Upper lobe of left lung (tissue), 6 donors: ENCODE measurements at places on chromosomes 7 and 10. TPM values are rescaled to one million over a fixed set of nuclear protein-coding genes. Genes with fewer than 3 reads are reported as not detected.

- H3K27me3 ChIP-seq, result no peaks in the 10 kb centered on the region
- no peak overlapping the region for H3K4me3 ChIP-seq
- no peak for DNase-seq
- H3K4me1 ChIP-seq, result no peaks in the 10 kb centered on the region
Observed at GRCh38 chr10:124229201-124229988, 136.0 kb upstream of the CHST15 start.

DNA sequence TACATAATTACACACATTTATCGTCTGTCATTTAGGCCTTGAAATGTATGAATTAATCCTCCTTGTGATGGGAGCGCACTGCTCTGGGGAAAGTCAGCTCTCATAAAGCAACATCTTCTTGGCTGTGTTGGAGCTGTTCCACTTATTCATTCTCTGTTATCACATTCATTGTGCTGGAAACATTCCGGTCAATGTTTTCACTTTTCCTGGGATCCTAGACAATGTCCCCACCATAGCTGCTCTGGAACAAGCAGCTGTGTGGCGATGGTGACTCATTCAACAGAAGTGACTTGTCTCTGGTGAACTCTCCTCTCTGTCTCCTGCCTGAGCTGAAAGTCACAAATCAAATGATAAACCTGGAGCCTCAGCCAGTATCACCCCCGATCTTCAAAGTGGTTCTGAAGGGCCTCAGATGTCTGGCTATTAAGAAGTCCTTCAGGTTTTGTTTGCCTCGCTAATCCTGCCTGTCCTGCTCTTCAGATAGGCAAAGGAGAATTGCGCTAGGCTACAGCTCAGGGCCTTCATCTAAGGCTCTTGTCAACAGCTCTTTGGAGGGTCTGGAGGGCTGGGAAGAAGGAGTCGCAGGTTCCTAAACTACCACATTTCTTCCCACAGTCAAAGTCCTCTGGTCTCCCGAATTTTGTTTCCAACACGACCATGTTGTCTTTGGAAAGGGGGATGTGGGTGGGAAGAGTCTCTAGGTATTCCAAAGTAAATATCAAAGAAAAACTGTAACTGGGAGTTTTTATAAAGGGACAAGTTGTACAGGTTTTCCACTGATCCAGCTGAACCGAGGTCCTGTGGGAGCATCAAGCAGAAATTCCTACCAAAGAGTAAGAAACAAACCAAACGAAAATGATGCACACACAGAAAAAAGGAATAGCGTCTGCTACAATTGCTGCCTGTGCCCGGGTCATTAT lies 29.3 kb downstream of the KLF6 start:
- H3K27ac ChIP-seq, result no peak overlapping the region
- DNase-seq, result no peak
- H3K4me3 ChIP-seq, result no peak overlapping the region
- no peaks in the 10 kb centered on the region for H3K36me3 ChIP-seq

DNA sequence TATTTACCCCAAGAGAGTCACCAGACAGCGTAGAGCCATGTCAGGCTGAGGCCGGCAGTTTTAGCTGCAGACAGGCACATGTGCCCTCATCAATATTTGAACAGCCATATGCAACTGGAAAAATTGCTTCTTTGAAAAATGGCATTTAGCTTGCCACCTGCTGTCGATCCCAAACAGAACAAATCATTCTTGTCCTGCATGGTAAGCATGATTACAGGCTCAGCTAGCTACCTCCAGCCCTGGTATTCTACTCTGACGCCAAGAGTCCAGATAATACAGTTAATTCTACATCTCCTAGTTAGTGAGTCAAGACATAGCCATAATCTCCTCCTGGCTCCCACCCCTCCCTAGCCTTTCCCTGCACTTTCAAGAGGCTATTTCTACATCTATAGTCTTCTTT lies 7.7 kb downstream of the CREB3L2 start:
- H3K27ac ChIP-seq, result peak overlapping the region; percentile 22
- peaks cover 31% of the 10 kb centered on the region for H3K4me1 ChIP-seq

GRCh38 chr7:136878878-136879277 lies 10.4 kb downstream of the CHRM2 start:
- no peaks in the 10 kb centered on the region for H3K36me3 ChIP-seq
- no peaks in the 10 kb centered on the region for H3K27me3 ChIP-seq
- no peak overlapping the region for H3K4me3 ChIP-seq
- H3K27ac ChIP-seq, result no peak overlapping the region
- no peak for DNase-seq

GRCh38 chr7:123041101-123041500 lies 45.6 kb upstream of the TAS2R16 start:
- no peaks in the 10 kb centered on the region for H3K36me3 ChIP-seq
- no peak for DNase-seq
- no peak overlapping the region for H3K27ac ChIP-seq
- H3K27me3 ChIP-seq, result no peaks in the 10 kb centered on the region

DNA sequence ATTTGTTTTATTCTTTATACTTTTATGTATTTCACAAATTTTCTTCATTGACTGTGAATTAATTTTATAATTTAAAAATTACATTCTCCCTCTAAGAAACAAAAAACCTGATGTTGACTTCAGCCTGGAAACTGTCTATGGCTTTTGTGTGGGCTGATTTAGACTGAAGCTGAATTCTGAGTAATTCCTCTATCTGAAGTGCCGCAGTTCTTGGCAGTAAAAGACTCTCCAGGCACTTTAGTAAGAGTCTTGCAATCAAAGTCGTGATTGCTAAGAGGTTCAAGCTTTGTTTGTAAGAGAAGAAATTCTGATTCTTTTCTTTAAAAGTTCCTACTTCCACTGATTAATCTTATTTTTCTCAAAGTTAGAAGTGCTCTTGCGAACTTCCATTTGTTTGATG lies 3.4 kb upstream of the CEP41 start:
- H3K27ac ChIP-seq, result no peak overlapping the region
- H3K27me3 ChIP-seq, result no peaks in the 10 kb centered on the region
- H3K4me3 ChIP-seq, result no peak overlapping the region
- peaks cover 25% of the 10 kb centered on the region for H3K4me1 ChIP-seq
- H3K36me3 ChIP-seq, result no peaks in the 10 kb centered on the region

DNA sequence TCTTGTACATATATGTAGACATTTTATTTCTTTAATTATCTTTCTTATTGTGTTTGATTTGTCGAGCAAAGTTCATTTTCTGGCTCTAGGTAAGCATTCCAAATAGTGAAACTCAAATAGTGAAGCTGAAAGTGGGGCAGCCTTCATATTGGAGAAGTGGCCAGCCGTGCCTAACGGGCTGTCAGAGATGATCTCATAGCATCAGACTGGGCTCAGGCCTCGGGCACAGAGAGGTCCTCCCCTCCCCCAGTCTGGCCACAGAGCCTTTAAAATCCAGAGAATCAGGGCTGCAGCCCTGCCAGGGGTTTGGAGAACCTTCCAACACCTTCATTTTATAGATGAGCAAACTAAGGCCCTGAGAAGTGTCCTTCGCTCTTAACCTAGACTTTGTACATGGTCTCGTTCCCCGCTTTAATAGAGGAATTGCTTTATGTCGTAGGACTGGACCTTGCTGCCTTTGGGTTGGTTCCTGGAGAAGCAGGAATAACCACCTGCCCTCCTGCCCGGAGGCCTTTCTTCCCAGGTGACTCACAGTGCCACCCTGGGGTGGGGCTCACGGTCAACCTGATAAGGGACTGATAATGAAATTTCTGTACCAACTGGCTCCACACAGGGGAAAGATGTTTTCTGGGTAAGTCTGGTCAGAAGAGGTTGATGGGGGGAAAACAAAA lies 7.3 kb downstream of the TSPAN15 start:
- no peak overlapping the region for H3K4me3 ChIP-seq
- H3K27ac ChIP-seq, result peak overlapping the region; percentile 76
- H3K36me3 ChIP-seq, result no peaks in the 10 kb centered on the region
- no peak for DNase-seq
- H3K4me1 ChIP-seq, result peaks cover 27% of the 10 kb centered on the region

GRCh38 chr7:139271718-139272628 lies 40.9 kb downstream of the UBN2 start:
- peaks cover 48% of the 10 kb centered on the region for H3K36me3 ChIP-seq
- H3K27ac ChIP-seq, result no peak overlapping the region
- H3K4me3 ChIP-seq, result no peak overlapping the region
- no peaks in the 10 kb centered on the region for H3K4me1 ChIP-seq
- no peak for DNase-seq

- DNase-seq, result no peak
- H3K4me3 ChIP-seq, result no peak overlapping the region
- no peak overlapping the region for H3K27ac ChIP-seq
- H3K36me3 ChIP-seq, result no peaks in the 10 kb centered on the region
Observed at GRCh38 chr10:30063099-30063498, 3.7 kb upstream of the JCAD start.

DNA sequence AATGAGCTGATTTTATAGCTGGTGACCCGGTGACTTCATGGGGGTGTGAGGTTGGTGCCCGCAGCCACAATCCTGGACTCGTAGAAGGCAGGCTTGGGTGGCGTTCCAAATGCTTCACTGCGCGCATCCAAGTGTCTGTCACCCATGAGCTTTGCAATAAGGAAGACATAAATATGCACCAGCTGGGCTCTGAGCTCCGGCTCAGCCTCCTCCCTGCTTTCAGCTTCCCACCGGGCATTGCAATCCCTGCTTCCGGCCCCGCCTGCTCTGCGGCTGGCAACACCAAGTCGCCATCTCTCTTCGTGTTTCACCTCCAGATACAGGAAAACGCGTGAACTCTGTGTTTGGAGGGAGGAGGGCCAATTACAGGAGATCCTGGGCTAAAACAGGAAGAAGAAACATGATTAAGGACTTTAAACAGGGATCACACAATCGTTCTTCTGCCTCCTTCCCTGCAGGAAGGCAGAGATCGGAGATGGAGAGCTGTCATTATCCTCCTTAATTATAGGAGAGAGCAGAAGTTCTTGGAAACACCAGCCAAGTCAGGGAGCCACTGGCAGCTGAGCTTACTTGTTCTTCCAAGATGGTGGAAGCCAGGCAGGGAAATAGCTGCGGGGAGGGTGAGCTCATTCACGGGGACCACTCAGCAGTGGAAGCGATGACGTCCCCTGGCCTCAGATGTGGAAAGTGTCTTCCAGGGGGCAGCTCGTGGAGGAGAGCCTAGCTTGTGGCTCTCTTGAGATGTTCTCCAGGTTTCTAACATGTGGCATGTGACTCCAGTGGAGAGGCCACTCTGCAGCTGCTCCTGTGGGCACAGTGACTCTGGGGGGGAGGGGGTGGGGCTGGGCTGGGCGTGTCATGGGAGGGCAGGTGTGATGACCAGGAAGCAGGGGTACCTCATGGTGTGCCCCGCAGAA lies 134.9 kb downstream of the CAMK1D start:
- no peak overlapping the region for H3K4me3 ChIP-seq
- H3K36me3 ChIP-seq, result no peaks in the 10 kb centered on the region
- DNase-seq, result no peak
- peak overlapping the region; percentile 22 for H3K27ac ChIP-seq

DNA sequence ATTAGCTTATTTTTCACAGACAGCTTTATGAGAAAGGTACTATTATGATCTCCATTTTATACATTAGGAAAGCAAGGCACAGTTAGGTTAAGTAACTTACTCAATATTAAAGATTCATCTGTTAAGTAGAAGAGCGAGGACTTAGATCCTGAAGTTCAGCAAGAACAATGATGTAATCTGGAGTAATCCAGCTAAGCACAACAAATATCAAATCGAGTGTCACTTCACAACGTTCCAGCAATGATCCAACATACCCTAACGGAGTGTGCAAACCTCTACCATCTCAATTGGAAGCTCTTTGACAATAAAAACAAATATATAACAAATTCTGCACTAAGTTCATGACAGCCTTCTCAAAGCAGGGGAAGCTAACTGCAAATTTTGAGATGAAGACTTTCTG lies 121.3 kb downstream of the CALCR start:
- H3K4me1 ChIP-seq, result no peaks in the 10 kb centered on the region
- no peak overlapping the region for H3K4me3 ChIP-seq
- H3K27ac ChIP-seq, result no peak overlapping the region

GRCh38 chr7:139726485-139726869 lies 51.3 kb downstream of the HIPK2 start:
- DNase-seq, result peak; percentile 16
- H3K4me3 ChIP-seq, result no peak overlapping the region
- peak overlapping the region; percentile 36 for H3K27ac ChIP-seq
- no peaks in the 10 kb centered on the region for H3K27me3 ChIP-seq
- H3K36me3 ChIP-seq, result no peaks in the 10 kb centered on the region

MRLN gene
- not detected for total RNA-seq

ODAD2 gene
- 4.2 TPM for total RNA-seq

GSDME gene
- 3.8 TPM for total RNA-seq

SPDYE11 gene
- total RNA-seq, result not detected

GPR158 gene
- not detected for total RNA-seq
